Activated CD4-positive, alpha-beta T cell treated with anti-CD3 and anti-CD28 coated beads for 48 hours (primary cell): ENCODE measurements at places on chromosomes 16 and 17.

- DNase-seq = peak; percentile 74
These were observed 4.7 kb downstream of the NOD2 start for GRCh38 chr16:50697881-50698767.

DNA sequence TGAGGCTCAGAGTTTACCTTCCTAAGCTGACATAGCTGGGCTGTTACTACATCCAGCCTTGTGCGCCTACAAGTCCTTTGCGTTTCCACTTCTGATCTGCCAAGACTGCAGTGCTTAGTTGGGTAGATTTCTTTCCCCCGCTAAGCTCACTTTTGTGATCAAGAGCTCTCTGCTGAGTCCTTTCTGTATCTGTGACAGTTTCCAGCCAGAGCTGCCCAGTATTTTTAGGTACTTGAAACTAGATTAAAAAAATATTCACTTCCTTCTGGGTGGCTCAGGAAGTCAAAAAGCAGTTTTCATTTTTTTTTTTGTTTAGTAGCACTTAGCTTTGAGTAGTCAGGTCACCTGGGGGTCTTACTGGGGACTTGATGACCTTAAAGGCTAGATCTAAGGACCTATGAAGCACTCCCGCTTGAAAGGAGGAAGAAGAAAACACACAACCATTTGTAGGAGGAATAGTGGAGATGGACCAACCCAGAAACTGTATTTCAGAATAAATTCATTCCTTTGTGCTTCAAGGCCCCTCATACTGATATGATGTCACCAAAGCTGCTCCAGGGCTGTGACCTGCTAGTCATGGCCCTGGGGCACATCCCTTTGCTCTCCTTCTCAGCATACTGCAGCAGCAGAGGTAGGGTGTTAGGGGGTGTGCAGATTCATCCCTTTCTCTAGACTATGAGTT, 75.6 kb upstream of the HNF1B start:
- DNase-seq = no peak

GRCh38 chr16:89847051-89847939, 19.0 kb downstream of the SPIRE2 start:
- no peak for DNase-seq

DNA sequence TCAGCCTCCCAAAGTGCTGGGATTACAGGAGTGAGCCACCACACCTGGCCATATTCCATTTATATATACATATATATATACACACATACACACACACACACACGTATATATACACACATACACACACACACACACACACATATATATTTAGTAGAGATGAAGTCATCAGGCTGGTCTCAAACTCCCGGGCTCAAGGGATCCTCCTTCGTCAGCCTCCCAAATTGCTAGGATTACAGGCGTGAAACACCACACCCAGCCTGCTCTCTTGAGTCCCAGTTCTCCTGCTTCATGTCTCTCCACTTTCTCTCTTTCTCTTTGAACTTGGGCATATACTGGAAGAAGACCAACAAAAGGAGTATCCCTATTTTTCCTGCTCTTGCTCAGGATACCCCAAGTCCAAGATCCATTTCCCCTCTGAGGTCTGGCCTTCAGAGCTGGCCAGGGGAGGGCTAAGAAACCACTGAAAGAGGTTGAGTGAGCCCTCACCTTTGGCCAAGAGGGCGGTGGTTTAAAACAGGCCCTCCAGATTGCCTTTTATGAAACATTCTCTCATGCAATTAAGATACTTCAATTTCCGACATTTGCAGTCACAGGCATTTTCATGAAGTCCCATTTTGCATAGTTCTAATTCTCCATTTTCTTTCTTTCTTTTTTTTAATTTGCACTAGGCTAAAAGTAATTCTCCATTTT, 37.9 kb downstream of the CIBAR2 start:
- no peak for DNase-seq

DNA sequence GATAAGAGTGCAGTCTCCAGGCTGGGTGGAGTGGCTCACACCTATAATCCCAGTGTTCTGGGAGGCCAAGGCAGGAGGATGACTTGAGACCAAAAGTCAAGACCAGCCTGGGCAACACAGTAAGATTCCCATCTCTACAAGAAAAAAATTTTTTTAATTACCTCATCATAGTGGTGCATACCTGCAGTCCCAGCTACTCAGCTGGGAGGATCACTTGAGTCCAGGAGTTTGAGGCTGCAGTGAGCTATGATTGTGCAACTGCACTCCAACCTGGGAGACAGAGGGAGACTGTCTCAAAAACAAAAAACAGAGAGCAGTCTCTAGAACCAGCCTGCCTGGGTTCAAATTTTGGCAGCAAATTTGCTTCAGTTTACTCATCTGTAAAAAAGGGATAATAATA, 45.2 kb downstream of the WDR59 start:
- no peak for DNase-seq
